ENCODE measurements at places on chromosomes 11 and 22. TPM values are rescaled to one million over a fixed set of nuclear protein-coding genes. Genes with fewer than 3 reads are reported as not detected.

SAA4 gene
- not detected for total RNA-seq

LBHD1 gene
- total RNA-seq, result 2.4 TPM

MMP20 gene
- not detected for total RNA-seq

MAP6 gene
- total RNA-seq, result 0.38 TPM

NAALAD2 gene
- total RNA-seq, result not detected

SLC22A25 gene
- not detected for total RNA-seq

GCAT gene
- total RNA-seq, result 40.2 TPM

FAM111B gene
- total RNA-seq, result 2.3 TPM

GGTLC2 gene
- not detected for total RNA-seq

KCNJ5 gene
- total RNA-seq, result 12.3 TPM

OR51E1 gene
- total RNA-seq, result not detected

RFPL1 gene
- not detected for total RNA-seq

MPPED1 gene
- not detected for total RNA-seq

OR4D9 gene
- total RNA-seq, result not detected

USP28 gene
- 26.2 TPM for total RNA-seq

CYP2D6 gene
- total RNA-seq, result 0.47 TPM

EXPH5 gene
- total RNA-seq, result 5.4 TPM

OR8G5 gene
- total RNA-seq, result not detected

PDGFD gene
- 0.15 TPM for total RNA-seq

CD44 gene
- 963 TPM for total RNA-seq

ANO9 gene
- total RNA-seq, result 9.5 TPM

TMEM191B gene
- not detected for total RNA-seq

ASRGL1 gene
- not detected for total RNA-seq

TMPRSS6 gene
- total RNA-seq, result not detected

PTGDR2 gene
- not detected for total RNA-seq

MIAT gene
- 0.08 TPM for total RNA-seq

CCDC81 gene
- total RNA-seq, result not detected

TRIM6 gene
- 2.8 TPM for total RNA-seq

SGSM1 gene
- total RNA-seq, result 0.04 TPM

APOBEC3F gene
- total RNA-seq, result 2.7 TPM

IL17REL gene
- not detected for total RNA-seq

TIMP3 gene
- total RNA-seq, result 47.5 TPM

HTR3B gene
- not detected for total RNA-seq

KCNK4 gene
- 0.80 TPM for total RNA-seq
